ENCODE measurements at places on chromosomes 13 and 19.

GRCh38 chr13:89052699-89053098 lies 1381.5 kb downstream of the SLITRK5 start:
- DNase-seq: no peak

DNA sequence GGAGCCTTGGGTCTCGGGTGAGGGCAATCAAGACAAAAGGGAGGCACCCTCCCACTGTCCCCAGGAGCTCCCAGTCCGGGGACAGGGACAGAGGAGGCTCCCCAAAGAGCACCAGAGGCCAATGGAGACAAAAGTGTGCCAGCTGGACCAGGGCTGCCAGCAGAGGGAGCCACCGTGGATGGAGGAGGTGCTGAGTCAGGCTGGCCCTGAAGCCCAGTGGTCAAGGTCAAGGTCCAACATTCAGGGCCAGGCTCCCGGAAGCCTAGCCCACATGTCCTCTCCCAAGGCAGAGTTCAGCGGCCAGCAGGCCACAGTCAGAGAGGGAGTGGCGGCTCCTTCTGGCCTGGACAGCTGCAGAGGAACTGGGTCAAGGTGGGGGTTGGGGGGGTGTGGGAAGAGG lies 8.4 kb downstream of the COL5A3 start:
- peak; percentile 6 for DNase-seq

- no peak for DNase-seq
Measured at GRCh38 chr13:106491928-106492587, 43.4 kb downstream of the EFNB2 start.

DNA sequence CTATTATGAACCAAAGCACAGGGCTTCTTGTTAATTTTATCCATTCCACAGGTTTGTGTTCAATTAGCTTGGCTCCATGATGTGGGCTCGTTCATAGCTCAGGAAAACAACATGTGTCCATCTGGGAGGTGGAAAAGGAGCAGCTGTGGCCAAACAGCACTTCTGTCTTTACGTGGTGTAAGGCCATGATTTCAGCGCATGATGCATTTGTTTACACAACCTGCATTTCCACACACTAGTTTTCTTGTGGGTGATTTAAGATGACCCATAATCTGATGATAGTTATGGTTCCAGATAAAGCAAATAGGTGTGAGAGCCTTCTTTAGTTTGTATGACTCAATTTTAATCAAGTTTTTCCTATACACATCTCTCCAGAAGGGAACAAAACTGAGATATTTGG lies 101.7 kb downstream of the TNFRSF19 start:
- DNase-seq: peak; percentile 70

DNA sequence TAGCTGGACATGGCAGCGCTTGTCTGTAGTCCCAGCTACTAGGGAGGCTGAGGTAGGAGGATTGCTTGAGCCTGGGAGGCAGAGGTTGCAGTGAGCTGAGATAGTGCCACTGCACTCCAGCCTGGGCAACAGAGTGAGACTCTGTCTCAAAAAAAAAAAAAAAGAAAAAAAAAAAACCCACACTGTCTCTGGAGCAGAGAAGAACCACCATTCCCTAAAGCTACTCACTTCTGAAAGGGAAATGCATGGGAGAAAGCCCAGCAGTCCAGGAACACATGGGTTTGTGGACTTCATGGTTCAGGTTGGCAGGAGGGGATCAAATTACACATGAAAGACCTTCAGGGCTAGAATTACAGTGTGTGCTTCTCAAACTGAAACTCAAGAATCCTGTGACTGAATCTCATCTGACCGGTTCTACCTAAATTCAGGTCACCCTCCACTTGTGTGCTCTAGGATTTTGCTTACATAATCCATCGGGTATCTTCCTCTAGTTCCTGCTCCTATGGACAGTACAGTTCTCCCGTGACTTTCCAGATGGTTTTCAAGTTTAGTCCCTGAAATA lies 30.2 kb upstream of the CPB2 start:
- no peak for DNase-seq

DNA sequence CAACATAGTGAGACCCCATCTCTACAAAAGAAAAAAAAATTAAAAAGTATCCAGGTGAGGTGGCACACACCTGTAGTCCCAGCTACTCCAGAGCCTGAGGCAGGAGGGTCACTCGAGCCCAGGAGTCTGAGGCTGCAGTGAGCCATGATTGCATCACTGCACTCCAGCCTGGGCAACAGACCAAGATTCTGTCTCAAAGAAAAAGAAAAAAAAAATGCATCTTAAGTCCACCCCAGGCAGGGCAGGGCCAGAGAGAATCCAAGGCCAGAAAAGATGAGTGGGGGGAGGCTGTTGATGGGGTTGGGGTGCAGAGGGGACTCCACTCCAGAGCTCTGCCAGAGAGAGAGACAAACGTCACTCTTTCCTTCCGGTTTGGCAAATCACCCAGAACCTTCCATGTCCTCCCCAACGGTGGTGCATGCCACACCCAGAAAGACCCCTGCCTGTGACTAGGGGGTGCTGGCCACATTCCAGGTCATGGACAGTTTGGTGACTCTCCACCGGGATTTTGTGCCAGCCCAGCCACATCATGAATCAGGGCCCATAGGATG lies 431 bp downstream of the FUT3 start:
- DNase-seq: no peak

Measured in inflammatory macrophage (primary cell).